ENCODE measurements at places on chromosomes 5 and 9. TPM values are rescaled to one million over a fixed set of nuclear protein-coding genes. Genes with fewer than 3 reads are reported as not detected.

DNA sequence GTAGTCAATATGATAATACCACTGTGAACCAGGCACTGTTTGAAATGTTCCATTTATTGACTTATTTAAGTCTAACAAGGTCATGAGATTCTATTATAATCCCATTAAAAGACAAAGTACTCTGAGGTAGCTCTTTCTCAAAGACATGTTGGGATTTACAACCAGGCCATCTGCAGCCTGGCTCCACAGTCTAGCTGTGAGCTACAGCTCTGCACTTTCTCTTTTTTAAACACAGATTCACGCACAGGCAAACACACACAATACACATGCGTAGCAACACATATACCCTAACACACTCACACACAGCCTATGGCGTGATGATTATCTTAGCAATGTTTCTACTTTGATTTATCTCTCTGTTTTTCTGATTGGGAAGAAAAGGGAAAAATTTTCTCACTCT is 174.3 kb downstream of the PRR16 start:
- DNase-seq: no peak

DNA sequence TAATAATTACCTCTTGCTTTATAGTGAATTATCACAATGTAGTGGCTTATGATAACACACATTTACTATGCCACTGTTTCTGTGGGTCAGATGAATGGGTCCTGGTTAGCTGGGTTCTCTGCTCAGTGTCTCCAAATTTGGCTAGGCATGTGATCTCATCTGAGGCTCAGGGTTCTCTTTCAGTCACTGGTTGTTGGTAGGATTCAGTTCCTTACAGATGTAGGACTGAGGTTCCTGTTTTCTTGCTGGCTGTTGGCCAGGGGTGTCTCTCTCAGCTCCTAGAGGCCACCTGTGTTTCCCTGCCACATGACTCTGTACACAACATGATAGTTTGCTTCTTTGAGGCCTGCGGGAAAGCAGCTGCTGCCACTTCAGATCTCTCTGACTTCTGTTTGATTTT is 7.1 kb downstream of the NFX1 start:
- DNase-seq: no peak

DNA sequence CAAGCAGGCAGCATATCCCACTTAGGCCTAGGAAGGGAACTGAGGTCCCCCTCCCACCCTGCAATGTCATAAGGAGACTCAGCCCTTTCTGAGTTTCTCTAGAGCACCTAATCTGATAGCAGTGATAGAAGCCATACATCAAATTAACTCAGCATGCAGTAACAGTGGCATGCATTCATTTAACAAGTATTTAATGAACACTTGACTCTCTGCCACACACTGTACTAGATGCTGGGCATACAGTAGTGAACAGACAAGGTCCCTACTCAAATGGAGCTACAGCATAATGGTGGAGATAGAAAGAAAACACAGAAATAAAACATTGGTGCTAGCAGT is 58.6 kb downstream of the SLC22A5 start:
- DNase-seq: no peak

- no peak for DNase-seq
Measured at GRCh38 chr5:36720688-36721087, 114.3 kb downstream of the SLC1A3 start.

DNA sequence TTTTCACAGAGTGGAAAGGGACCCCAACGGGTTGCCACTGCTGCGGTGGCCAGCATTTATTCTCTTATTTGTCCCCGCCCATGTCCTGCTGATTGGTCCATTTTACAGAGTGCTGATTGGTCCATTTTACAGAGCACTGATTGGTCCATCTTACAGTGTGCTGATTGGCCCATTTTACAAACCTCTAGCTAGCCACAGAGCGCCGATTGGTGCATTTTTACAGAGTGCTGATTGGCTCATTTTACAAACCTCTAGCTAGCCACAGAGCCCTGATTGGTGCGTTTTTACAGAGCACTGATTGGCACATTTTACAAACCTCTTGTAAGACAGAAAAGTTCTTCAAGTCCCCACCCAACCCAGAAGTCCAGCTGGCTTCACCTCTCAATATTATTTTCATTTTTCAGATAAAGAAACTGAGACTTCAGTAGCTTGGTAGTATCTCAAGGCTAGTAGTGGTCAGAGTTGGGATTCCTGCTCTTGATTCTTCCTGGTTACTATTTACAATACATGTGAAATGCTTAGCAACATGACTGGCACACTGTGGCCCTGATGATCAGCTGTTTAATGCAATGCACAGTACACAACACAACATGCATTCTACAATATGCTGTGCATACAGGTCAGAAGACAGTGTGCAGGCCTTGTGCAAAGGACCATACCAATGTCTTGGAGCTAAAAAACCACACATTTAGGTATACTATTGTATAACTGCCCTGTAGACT is 63.6 kb upstream of the BOD1 start:
- DNase-seq: no peak

DNA sequence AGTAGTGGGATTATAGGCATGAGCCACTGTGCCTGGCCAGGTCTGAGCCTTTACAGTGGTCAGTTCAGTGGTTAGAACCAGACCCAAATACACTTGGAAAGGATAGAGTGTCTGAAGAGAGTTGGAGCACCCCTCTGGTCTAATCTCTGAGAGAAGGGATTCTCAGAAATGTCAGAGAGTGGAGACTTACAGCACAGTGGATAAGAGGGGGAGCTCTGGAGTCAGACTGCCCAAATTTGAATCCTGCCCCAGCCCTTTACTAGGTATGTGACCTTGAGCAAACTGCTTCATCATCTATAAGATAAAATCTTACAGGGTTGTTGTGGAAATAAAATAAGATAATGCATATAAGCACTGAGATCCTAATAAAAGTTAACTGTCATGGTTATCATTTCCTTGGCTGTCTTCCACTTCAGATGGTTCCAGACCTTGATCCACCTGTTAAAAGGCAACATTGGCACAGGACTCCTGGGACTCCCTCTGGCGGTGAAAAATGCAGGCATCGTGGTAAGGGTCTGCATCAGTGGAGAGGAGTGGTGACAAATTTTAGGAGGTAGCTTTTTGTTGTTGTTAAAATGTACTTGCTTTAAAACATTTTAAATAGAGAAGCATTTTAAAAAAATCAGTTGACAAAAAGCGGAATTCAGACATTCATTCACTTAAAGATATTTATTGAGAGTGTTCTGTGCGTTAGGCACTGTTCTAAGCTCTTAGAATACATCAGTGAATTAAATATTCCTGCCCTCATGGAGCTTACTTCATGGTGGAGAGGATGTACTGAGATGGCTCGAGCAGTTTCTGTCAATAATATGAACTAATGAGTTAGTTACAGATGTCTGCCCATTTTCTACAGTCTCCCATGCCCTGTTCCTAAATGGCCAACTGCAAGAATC is 16.0 kb downstream of the SLC36A1 start:
- DNase-seq: no peak

- DNase-seq: no peak
Measured at GRCh38 chr5:111392181-111392580, 120.2 kb downstream of the STARD4 start.

DNA sequence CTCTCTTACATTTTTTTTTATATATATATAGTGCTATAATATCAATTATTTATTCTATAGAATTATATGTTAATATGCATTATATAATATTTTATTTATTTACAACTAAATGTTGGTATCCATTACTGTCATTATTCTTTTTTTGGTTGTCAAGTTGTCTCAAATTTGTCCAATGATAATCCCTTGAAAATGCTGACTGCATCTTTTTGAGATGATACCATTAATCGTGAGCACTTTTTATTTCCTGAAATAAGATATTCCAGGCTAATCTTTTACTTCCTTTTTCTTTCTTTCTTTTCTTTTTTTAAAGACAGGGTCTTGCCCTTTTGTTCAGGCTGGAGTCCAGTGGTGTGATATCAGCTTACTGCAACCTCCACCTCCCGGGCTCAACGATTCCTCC is 12.7 kb upstream of the MPDZ start:
- no peak for DNase-seq

- no peak for DNase-seq
Measured at GRCh38 chr5:59321642-59322041, 571.9 kb downstream of the PDE4D start.

DNA sequence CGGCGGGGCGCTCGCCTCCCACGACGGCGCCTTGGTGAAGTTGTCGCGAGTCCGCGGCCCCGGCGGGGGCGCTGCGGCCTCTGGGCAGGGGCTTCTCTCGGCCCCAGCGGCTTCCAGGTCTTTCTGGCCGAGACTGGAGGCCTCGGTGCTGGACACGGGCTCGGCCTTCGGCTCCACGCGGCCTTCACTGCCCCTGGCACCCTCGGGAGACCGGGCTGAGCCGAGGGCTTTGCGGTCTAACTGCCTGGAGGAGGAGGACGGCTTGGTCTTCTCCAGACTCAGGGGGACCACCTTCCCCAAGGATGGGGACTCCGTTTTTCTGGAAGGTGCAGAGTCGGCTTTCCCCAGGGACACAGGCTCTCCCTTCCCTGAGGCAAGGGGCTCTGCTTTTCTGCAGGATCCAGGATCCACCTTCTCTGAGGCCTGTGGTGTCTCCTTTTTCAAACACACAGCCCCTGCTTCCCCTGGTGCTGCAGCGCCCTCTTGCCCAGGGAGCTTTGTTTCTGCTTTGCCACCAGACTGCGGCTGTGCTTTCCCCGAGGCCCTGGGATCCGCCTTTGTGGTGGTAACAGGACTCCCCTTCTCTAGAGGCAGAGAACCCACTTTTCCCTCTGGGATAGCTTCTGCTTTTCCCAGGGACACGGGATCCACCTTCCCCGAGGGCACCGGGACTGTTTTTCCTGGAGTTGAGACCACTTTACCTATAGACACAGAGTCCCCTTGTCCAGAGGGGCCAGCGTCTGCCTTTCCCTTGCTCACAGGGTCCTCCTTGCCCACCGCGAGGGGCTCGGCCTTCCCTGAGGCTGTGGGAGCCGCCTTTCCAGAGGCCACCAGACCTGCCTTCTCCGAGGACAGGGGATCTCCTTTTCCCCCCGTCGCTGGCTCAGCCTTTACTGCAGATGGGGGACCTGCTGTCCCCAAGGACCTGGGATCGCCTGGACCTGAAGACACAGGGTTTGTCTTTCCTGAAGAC is 12.3 kb downstream of the GPRIN1 start:
- no peak for DNase-seq

GRCh38 chr5:7910738-7911428 is 41.9 kb downstream of the MTRR start:
- DNase-seq: no peak

- peak; percentile 2 for DNase-seq
Measured at GRCh38 chr5:79436821-79437220, 77.1 kb downstream of the HOMER1 start.

GRCh38 chr5:145847499-145848497 is 12.7 kb upstream of the PRELID2 start:
- peak; percentile 83 for DNase-seq

DNA sequence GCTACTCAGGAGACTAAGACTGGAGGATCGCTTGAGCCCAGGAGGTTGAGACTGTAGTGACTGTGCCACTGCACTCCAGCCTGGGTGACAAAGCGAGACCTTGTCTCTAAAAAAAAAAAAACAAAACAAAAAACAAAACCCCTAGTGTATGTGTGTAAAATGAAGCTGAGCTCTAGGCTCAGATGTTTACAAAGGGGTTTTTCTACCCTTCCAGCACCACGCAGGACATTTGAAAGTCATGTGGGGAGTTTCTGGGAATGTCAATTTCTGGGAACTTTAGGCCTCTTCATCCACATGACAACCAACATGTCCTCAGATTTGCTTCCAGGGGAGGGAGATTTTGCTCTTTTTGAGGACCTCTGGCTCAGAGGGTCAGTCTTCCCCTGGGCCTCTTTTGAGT is 42.4 kb upstream of the AIF1L start:
- no peak for DNase-seq

DNA sequence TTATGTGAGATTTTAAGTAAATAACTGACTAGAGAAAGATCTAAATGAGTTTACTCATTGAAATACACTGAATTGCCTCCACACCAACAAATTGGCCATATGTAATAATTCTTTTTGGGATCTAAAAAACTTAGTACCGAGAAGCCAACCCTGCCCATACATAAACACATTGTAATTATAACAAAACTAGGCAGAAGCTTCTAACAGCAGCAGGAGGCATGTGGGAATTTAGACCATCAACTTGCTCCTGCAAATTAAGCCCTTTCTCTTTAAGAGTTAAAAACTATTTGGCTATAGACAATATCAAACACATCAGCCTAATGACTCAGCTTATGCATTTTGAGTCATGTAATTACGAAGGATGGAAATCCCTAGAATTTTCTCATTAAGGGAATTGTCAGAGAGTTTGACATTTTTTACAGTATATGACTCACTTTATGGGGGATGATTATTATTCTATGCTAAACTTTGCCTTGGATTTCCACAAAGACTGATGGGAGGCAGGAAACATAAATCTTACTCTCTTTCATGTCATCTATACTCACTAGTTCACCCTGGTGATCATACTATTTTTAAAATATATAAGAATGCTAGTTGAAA is 1.0 kb downstream of the IL7R start:
- peak; percentile 91 for DNase-seq

DNA sequence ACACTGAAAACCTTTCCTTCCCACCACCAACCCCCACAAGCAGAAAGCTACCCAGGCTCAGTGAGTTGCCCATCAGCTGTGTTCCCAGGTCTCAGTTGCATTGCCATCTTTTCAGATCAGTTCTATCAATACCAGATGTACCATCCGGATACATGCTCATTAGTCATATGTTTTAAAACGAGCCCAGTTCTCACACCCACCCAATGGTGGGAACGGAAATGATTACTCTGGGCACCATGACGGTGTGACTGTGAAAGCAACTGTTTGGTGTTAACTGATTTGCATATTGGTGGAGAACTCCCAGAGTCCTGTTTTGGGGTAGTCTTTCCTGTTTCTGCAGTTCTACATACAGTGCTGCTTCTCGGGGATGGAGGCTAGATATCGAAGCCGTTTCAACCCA is 212.3 kb downstream of the TRIM36 start:
- no peak for DNase-seq

DNA sequence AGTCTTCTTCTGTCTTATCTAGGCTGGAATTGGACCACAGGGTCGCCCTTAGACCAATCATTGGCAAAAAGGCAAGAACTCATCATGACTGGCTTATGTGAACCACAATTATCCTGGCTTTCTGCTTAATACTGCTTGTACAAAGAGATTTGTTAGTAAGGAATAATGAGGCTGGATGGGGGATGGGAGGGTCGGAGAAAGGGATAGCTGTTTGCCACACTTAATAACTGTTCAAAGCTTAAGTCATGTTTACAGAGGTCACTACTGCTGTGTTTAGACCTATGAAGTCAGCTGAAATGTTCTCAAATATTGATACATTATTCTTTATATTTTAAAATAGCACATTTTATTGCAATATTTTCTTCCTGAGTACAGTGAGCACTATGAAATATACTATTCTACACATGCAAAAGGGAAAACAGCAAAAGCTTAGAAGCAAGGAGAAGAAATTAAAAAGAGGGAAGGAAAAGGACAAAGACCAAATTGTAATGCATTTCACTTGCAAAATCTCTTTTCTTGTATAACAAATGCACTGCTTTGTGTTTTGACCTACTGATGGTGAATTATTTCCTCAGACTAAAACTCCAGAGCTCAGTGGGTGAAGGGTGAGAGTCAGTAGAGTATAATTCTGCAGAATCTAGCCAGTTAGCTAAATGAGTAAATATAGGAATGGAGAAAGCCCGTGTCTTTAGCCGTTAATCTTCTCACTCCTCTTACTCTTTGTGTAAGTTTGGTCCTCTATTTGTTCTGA is 404.9 kb upstream of the ZNF608 start:
- DNase-seq: no peak

- DNase-seq: no peak
Measured at GRCh38 chr9:108845947-108846346, 9.8 kb downstream of the ACTL7B start.

NOL8 gene
- polyA plus RNA-seq: 13.7 TPM

ZNF883 gene
- polyA plus RNA-seq: 1.8 TPM

RECK gene
- 4.1 TPM for polyA plus RNA-seq

GAS1 gene
- 1.4 TPM for polyA plus RNA-seq

ARHGEF37 gene
- 5.1 TPM for polyA plus RNA-seq

GABRA1 gene
- polyA plus RNA-seq: not detected

CARD9 gene
- polyA plus RNA-seq: 0.14 TPM

ITGA1 gene
- polyA plus RNA-seq: 3.9 TPM

TRIP13 gene
- 35.4 TPM for polyA plus RNA-seq
